Tibial nerve (tissue), 4 donors: ENCODE measurements at places on chromosomes 5 and 9. TPM values are rescaled to one million over a fixed set of nuclear protein-coding genes. Genes with fewer than 3 reads are reported as not detected.

GRCh38 chr5:115460472-115460871 is 84.1 kb downstream of the FEM1C start:
- DNase-seq: no peak
- H3K4me1 ChIP-seq: no peaks in the 10 kb centered on the region
- peak overlapping the region; percentile 68 for H3K27ac ChIP-seq
- H3K27me3 ChIP-seq: no peaks in the 10 kb centered on the region
- no peaks in the 10 kb centered on the region for H3K36me3 ChIP-seq
- H3K4me3 ChIP-seq: no peak overlapping the region

TMEM171 gene
- total RNA-seq: 0.90 TPM

DNA sequence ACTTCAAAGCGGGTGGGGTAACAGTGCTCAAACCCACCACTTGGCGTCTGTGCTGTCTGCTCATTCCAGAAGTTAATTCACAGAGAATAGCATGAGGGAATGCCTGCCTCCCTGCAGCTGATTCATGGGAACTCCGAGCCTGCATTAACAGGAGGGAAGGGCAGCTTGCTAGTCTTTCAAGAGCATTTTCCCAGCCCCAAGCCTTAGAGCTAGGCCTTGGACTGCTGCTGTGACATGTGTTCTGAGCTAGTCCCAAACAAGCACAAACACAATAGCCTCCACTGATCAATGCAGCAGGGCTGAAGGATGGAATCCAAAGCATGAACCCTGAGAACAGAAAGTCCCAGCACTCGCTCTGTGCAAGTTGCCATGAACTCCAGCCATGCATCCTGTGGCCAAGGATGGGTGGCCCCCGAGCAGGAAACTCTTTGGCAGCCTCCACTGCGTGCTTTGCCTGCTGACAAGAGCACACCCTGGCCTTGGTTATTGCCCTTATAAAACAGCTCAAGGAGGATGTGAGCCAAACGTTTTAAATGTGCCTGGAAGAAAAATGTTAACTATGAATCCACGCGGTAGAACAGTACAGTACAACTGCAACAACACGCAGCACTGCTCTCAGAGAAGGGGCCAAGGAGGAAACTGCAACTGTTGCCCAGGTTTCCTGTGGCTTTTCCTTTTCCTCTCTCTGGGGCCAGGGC is 653.1 kb upstream of the KLF4 start:
- H3K27ac ChIP-seq: peak overlapping the region; percentile 76
- no peaks in the 10 kb centered on the region for H3K27me3 ChIP-seq
- H3K36me3 ChIP-seq: no peaks in the 10 kb centered on the region

GTF3C4 gene
- 16.1 TPM for total RNA-seq

- peak; percentile 21 for DNase-seq
- H3K36me3 ChIP-seq: no peaks in the 10 kb centered on the region
- H3K27ac ChIP-seq: peak overlapping the region; percentile 73
- no peak overlapping the region for H3K4me3 ChIP-seq
- H3K4me1 ChIP-seq: peaks cover 8% of the 10 kb centered on the region
These were observed 11.5 kb downstream of the SMIM3 start for GRCh38 chr5:150789943-150790611.

GRCh38 chr9:109258481-109259302 is 62.2 kb downstream of the EPB41L4B start:
- no peak overlapping the region for H3K27ac ChIP-seq
- no peaks in the 10 kb centered on the region for H3K4me1 ChIP-seq
- H3K4me3 ChIP-seq: no peak overlapping the region
- no peaks in the 10 kb centered on the region for H3K27me3 ChIP-seq

GRCh38 chr5:163190784-163191183 is 246.6 kb upstream of the CCNG1 start:
- no peak overlapping the region for H3K27ac ChIP-seq
- no peaks in the 10 kb centered on the region for H3K36me3 ChIP-seq
- DNase-seq: no peak
- H3K27me3 ChIP-seq: no peaks in the 10 kb centered on the region
- H3K4me3 ChIP-seq: no peak overlapping the region

TMEM174 gene
- not detected for total RNA-seq

RGS7BP gene
- 1.4 TPM for total RNA-seq

PCDHA9 gene
- 0.39 TPM for total RNA-seq

ADRB2 gene
- 9.8 TPM for total RNA-seq

PCDHB14 gene
- total RNA-seq: 13.0 TPM

DNA sequence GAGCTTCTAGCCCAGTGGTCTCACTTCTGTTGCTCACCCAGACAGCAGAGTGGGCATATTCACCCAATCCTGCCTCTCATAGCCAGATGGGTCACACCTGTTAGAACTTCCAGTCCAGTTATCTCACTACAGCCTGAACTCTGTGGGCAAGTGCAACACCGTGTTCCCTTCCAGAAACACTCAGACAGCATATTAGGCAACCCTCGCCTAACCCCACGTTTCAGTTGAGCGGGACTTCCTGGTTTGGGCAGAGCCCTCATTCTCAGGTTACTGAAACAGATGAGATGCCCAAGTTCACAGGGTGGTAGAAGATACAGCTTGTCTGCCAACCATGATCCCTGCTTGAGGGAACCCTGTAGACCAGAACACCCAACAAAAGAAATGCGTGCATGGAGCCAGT is 538.2 kb downstream of the CYLC2 start:
- H3K4me1 ChIP-seq: no peaks in the 10 kb centered on the region
- no peak overlapping the region for H3K4me3 ChIP-seq
- H3K27me3 ChIP-seq: no peaks in the 10 kb centered on the region
- DNase-seq: no peak

- H3K4me1 ChIP-seq: no peaks in the 10 kb centered on the region
- no peaks in the 10 kb centered on the region for H3K36me3 ChIP-seq
- no peaks in the 10 kb centered on the region for H3K27me3 ChIP-seq
- no peak overlapping the region for H3K27ac ChIP-seq
- no peak for DNase-seq
These were observed 41.1 kb upstream of the CDC42SE2 start for GRCh38 chr5:131222731-131223130.

TMC1 gene
- 0.30 TPM for total RNA-seq

DNA sequence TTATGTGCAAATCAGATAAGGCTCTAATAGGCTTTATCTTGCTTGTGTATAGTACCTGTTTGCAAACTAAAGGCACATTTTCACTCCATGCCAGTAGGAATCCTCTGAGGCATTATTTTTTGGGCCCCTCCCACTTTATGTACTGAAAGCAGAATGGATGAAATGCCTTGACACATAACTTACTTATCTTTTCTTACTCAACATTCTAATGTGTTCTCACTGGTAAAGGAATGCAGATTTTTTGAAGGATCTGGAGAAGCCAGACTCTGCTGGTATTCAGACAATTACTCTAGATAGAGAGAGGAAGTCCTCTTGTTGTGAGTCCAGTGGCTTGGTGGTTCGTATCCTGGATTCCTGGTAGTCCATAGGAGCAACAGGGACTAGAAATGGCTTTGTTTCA is 336.7 kb downstream of the CCDC171 start:
- no peak overlapping the region for H3K4me3 ChIP-seq
- H3K36me3 ChIP-seq: no peaks in the 10 kb centered on the region
- DNase-seq: no peak

GRCh38 chr9:88947581-88948573 is 43.4 kb upstream of the S1PR3 start:
- H3K4me1 ChIP-seq: peaks cover 25% of the 10 kb centered on the region
- H3K27ac ChIP-seq: no peak overlapping the region
- no peak for DNase-seq
- H3K36me3 ChIP-seq: no peaks in the 10 kb centered on the region
- H3K27me3 ChIP-seq: no peaks in the 10 kb centered on the region
- no peak overlapping the region for H3K4me3 ChIP-seq

FSTL4 gene
- not detected for total RNA-seq

IL5 gene
- total RNA-seq: not detected

- no peak overlapping the region for H3K4me3 ChIP-seq
- peaks cover 34% of the 10 kb centered on the region for H3K36me3 ChIP-seq
- no peak overlapping the region for H3K27ac ChIP-seq
- H3K27me3 ChIP-seq: no peaks in the 10 kb centered on the region
- H3K4me1 ChIP-seq: no peaks in the 10 kb centered on the region
These were observed 57.4 kb downstream of the TSTD2 start for GRCh38 chr9:97575673-97576200.
